Activated CD4-positive, alpha-beta T cell treated with anti-CD3 and anti-CD28 coated beads, Interleukin-2, amount 50 U/mL, for 24 hours (primary cell): ENCODE measurements at places on chromosomes 13 and 19.

- DNase-seq: no peak
Measured at GRCh38 chr13:30340331-30341250, 33.2 kb upstream of the KATNAL1 start.

GRCh38 chr13:95023405-95023804, 277.8 kb downstream of the ABCC4 start:
- DNase-seq: no peak

- DNase-seq: no peak
Measured at GRCh38 chr19:11324748-11325389, 14.6 kb downstream of the RAB3D start.

DNA sequence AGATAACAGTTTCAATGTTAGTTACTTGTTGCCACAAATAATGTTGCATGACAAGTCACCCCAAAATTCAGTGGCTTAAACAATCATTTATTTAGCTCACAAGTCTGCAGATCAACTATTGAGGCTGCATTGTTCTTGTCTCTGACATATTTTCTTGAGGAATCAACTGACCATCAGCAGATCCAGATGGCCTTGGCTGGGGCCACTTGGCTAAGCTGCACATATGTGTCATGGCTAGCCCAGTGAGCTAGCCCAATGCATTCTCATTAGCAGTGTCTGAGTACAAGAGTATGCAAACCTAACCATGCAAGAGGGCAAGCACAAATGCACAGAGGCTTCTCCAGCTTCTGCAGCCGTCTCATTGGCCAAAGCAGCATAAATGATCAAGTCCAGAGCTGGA, 180.4 kb downstream of the DNAJC15 start:
- no peak for DNase-seq

DNA sequence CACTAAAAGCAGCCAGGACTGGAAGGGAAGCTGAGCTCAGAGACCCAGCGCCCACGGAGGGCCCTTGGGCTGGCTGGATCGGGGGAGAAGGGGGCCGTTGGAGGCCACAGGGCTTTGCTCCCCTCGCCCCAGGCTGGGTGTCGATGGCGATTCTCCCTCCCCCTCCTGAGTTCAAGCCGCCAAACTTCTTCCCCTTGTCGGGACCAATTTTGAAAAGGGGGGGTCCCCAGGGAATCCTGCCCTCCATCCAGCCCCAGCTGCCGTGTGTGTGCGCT, 61.2 kb downstream of the COLGALT1 start:
- no peak for DNase-seq

- no peak for DNase-seq
Measured at GRCh38 chr13:92256211-92256610, 857.8 kb downstream of the GPC5 start.

GRCh38 chr19:5536337-5536894, 31.3 kb downstream of the TINCR start:
- DNase-seq: no peak

DNA sequence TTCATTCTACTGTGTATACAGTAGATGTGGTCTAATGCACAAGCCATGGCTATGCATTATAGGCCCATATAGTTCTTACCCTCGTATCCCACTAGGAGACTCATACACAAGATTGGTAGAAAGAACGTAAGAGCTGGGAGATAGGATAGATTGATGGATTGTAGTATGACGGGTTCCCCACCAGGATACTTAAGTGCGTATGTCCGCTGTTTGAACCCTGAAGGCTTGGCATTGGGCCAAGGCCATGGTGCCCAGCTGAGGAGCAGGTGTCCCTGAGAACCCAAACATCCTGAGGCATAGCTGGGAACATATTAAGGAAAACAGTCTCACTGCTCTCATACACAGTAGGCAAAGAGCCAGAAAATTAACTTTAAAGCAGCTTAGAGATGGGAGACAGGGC, 617.5 kb upstream of the KLF12 start:
- DNase-seq: no peak

DNA sequence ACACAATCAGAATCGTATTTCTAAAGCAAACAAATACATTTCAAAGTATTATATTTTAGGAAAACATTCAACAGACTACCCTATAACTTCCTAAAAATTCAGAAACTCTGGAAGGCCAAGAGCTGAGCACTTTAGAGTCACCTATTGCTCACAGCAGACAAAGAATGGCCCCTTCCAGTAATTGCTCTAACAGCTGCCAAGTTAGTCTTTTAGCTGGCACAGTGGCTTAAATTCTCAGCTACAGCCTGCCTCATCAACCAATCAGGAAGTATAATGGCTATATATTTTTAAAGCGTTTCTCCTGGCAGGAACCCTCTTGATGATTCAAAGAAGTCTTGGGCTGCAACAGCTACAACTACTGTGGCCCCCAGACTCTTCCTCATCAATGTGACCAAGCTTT, 14.9 kb upstream of the SLITRK5 start:
- DNase-seq: no peak
